ENCODE measurements at places on chromosomes 1 and 21. TPM values are rescaled to one million over a fixed set of nuclear protein-coding genes. Genes with fewer than 3 reads are reported as not detected.

Gene RNU1-1
- polyA plus RNA-seq: not detected

Gene FNDC5
- 233 TPM for polyA plus RNA-seq

Gene PPIH
- polyA plus RNA-seq: 38.7 TPM

Gene ERG
- not detected for polyA plus RNA-seq

Gene CA14
- 4.6 TPM for polyA plus RNA-seq

Gene RBM11
- not detected for polyA plus RNA-seq

Gene NEK7
- polyA plus RNA-seq: 45.1 TPM

Gene CD244
- 0.16 TPM for polyA plus RNA-seq

Gene HSPB7
- polyA plus RNA-seq: 113 TPM

Gene S1PR1
- polyA plus RNA-seq: not detected

DNA sequence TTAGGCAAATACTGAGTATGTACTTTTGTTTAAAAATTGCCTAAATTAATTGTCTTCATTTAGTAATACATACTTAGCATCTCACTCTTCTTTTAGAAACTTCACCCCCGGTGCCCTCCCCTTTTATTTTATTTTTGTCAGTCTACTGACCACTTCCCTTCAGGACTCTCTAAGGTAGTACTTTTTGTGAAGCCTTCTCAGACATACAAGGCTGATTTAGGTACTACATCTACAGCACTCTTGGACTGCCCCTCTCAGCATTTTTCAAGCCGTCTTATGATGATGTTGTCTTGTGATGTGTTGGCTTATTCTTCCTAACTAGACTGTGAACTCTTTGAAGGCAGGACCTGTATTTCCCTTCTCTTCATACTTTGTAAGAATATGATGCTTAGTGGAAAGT is 24.7 kb downstream of the RPS6KC1 start:
- no peak for DNase-seq

DNA sequence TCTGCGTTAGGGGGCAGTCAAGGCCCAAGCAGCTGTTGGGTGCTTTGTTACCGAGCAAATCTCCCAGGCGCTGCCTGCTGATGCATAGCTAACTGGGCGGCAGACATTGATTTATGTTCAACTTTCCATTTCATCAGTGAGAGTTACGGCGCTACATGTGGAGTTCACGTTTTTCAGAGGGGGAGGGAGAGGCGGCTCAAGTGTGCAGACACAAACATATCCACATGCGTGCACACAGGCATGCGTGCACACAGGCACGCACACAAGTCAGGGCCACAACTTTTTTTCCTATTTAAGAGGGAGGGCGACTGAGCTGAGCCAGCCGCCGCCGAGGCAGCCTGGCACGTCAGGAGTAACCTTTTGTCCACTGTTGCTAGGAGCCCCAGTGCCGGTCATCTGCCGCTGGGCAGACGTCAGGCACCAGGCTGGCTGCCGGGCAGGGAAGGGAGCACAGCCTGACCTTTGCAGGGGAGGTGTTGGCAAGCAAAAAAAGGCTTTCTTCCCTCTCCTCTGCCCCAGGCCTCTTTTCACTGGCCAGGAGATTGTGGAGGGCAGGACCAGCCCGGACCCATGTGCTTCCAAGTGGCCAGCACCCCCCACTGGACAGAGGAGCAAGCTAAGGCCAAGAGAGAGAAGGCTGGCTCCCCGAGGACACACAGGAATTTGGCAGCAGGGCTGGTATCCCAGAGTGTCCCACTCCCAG is 73.3 kb downstream of the MRPL37 start:
- DNase-seq: peak; percentile 90

DNA sequence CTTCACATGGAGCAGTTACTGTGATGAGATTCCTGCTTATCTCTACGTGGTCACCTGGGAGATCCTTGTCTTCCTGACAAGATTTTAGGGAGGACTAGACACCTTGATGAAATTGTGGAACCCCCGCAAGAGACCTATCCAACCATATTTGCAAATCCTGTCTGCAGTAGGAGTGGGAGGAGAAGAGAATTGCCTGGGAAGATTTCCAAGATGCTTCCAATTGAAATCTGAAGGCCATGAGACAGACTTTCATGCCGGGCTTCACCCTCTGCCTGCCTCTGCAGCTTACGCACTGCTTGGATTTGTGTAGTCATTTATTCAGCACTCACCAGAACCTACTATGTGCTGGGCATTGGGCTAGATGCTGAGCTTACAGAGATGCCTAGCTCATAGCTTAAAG is 106.6 kb downstream of the OMA1 start:
- DNase-seq: no peak

DNA sequence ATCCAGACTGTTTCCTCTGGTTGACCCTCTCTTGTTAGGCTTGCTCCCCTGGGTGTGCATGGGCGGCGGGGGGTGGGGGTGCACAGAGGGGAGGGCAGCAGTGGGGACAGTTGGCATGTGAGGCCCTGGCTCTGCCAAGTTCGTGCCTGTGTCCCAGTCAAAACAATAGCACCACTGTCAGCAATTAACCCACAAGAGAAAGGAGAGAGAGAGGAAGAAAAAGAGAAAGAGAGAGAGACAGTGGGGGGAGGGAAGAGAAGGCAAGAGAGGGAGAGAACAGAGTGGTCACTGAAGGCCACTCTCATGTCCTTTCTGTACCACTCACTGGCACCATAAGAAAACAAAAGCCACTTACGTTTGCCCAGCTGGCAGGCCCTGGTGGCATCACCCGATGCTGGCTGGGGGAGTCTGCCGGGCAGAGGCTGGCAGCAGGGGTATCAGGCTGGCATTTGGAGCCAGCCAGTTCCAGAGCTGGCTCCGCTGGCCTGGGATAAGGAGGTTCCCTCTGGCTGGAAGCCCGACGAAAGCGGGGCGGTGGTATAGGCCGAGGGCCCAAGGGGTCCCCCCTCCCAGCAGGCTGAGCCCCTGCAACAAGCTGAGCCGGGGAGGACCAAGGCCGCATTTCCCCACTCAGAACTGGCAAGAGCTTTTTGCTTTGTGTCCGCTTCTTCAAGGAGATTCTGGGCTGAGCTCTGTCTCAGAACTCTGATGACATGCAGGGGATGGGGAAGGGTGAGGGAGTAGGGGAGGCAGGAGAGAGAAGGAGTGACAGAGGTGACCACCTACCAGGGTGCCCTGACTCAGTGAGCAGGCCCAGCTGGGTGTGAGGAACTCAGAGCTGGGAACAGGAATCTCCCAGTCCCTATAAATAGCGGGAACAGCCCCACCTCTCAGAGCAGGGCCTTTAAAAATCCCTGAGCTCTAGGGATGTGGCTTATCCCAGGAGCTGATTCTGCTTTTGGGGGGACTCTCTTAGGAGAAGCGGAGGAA is 27.9 kb downstream of the PIK3C2B start:
- no peak for DNase-seq

DNA sequence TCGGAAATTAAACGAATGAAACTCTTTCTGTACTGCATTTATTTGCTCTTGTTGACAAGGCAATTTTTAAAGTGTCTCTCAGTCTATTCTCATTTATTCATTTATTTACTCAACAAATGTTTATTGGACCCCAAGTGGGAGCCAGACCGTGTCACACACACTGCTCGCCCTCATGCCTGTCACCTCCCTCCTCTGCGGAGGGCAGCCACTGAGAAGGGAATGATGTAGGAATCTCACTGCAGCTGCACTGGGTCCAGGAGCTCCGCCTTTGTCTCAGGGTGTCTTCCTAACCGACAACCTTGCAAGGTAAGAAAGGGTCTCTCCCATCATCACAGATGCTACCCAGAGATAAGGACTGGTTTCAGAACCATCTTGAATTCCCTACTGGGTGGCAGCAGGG is 14.1 kb upstream of the KLHDC7A start:
- no peak for DNase-seq

DNA sequence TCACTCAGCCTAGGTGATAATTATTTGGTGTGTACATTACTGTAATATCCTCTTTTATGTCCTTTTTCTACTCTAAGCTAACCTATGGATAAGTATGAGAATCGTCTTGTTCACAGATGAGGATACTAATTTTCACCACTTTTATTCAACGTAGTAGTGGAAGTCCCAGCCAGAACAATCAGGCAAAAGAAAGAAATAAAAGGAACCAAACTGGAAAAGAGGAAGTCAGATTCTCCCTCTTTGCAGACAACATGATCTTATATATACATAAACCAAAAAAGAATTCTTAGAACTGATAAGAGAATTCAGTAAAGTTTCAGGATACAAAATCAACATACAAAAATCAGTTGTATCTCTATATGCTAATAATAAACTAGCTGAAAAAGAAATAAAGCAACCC is 12.6 kb upstream of the RGL1 start:
- no peak for DNase-seq

- DNase-seq: no peak
Observed at GRCh38 chr1:48793863-48794262, 17.2 kb upstream of the BEND5 start.

- DNase-seq: no peak
Observed at GRCh38 chr21:25054689-25055088, 552.6 kb downstream of the MRPL39 start.

- DNase-seq: no peak
Observed at GRCh38 chr1:18325136-18325535, 155.6 kb upstream of the KLHDC7A start.

- no peak for DNase-seq
Observed at GRCh38 chr1:33334081-33334552, 13.2 kb upstream of the A3GALT2 start.

GRCh38 chr1:211333906-211334305 is 7.3 kb downstream of the TRAF5 start:
- DNase-seq: no peak

- DNase-seq: no peak
Observed at GRCh38 chr1:91854852-91855534, 31.0 kb downstream of the TGFBR3 start.

DNA sequence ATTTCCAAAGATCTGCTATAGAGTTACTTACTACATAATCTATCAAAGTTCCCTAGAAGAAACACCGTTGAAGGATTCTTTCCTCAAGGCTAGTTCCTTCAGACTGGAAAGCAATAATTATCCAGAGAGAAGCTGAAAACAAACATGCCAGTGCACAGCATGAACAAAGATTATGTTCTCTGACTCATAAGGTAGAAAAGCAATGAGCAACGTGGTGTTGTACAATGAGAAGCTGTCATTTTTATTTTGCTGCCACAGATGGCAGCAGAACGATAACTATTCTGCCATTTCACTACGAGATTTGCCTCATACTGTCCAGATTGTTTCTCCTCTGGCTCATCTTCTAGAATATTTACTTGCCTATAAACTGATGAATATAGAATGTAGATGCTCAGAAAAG is 10.7 kb downstream of the EXTL2 start:
- DNase-seq: no peak

DNA sequence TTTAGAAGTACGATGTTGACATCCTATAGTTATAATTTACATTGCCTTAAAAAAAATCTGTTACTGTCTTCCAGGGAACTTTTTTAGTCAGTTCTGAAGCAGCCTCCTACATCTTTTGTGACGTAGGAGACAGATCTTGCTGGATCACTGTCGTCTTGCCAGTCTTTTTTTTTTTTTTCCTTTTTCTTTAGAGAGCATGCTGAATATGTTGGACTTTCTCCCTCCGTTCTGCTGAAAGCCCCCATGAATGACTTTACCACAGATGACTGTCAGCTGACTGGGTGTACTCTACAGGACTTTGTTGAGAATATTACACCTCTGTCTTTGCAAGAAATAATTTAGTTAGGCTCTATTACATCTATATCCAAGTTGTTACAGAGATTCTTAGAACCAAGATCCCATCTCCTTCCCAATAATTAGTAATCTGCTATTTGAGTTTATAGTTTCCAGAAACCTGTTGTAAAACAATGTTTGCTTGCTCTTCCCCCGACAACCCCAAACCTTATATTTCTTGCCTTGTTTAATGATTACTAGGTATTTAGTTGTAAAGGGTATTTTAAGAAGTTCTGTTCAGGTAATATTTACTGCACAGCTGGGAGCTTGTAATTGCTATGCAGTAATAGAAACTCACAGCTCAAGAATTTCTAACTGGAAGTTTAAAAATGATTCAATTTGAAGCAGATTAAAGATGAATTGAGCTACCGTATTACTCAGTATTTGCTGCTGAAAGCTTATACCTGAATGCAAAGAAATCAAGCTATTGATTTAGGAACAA is 61.8 kb downstream of the RASAL2 start:
- no peak for DNase-seq

GRCh38 chr1:115437196-115437595 is 99.1 kb upstream of the NGF start:
- no peak for DNase-seq

GRCh38 chr1:36247538-36247937 is 23.3 kb downstream of the THRAP3 start:
- no peak for DNase-seq

GRCh38 chr1:220787069-220787619 is 431 bp downstream of the MTARC1 start:
- DNase-seq: no peak

DNA sequence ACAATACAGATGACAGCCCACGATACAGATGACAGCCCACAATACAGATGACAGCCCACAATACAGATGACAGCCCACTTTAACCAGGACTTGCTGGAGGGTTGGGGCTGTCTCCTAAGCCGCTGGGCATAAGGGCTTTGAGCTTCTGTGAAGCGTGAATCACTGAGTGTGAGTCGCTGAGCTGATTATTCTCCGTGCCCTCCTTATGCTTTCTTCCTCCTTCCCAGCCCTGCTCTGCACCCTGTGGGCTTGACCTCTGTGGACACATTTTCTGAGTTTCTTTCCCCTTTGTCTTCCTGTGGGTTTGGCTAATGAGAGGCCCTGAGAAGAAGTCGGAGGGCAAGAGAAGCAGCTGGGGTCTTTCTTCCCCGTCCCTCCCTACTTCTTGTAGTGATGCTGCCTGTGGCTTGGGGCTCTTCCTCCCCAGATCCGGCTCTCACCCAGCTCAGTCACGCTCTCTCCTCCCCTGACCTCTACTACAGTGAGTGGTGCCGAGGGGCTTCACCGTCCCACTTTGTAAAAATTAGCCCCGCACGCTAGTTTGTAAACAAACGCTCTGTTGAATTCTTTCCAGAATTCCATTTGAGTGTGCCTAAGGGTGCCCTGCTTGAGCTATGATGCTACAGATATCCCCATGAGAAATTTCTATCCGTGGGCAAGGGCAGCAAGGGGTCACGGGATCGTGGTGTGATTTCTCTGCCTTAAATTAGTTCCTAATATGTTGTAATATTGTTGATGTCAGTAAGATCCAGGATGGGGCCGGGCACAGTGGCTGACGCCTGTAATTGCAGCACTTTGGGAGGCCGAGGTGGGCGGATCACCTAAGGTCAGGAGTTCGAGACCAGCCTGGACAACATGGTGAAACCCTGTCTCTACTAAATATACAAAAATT is 46.4 kb upstream of the SOD1 start:
- DNase-seq: no peak

DNA sequence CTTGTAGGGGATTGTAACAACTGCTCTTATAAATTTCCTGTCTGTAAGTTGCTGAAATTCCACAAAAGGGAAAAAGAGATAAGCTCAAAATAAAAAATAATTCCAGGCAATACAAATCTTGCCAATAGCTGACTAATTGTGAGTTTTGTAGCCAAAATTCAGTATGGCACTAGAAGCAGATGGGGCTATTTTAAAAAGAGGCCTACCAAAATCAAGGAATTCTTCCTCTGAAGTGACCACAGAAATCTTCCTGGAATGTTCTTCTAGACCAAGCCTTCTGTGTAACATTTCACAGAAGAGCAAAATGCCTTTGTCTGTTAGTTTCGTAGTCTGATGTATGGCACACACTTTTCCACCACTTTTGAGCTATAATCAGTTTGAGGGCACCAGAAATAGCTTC is 127.6 kb downstream of the CYYR1 start:
- DNase-seq: no peak

Measured in muscle of arm (tissue), 14 donors.